ENCODE measurements at places on chromosomes 2 and 18.

DNA sequence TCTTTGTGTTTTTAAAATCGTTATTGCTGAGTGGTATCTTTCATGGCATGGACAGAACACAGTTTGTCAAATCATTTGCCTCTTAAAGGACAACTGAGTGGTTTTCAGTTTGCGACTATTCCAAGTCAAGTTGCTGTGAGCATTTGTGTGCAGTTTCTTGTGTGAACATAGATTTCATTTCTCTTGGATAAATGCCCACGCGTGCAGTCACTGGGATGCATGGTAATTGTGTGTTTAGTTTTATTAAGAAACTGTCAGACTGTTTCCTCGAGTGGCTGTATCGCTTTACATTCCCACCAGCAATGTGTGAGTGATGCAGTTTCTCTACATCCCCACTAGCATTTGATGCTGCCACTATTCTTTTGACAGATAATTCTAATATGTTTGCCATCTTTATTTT lies 154.0 kb upstream of the ARL4C start:
- DNase-seq: no peak

- DNase-seq: no peak
These were observed 172.4 kb upstream of the HS6ST1 start for GRCh38 chr2:128490881-128491691.

GRCh38 chr2:98294711-98295110 lies 51.5 kb upstream of the CNGA3 start:
- no peak for DNase-seq

- DNase-seq: no peak
These were observed 47.8 kb upstream of the CREB1 start for GRCh38 chr2:207481924-207482323.

GRCh38 chr2:192150166-192150565 lies 44.6 kb downstream of the TMEFF2 start:
- no peak for DNase-seq

- no peak for DNase-seq
These were observed 130.6 kb downstream of the SPOPL start for GRCh38 chr2:138632066-138632620.

DNA sequence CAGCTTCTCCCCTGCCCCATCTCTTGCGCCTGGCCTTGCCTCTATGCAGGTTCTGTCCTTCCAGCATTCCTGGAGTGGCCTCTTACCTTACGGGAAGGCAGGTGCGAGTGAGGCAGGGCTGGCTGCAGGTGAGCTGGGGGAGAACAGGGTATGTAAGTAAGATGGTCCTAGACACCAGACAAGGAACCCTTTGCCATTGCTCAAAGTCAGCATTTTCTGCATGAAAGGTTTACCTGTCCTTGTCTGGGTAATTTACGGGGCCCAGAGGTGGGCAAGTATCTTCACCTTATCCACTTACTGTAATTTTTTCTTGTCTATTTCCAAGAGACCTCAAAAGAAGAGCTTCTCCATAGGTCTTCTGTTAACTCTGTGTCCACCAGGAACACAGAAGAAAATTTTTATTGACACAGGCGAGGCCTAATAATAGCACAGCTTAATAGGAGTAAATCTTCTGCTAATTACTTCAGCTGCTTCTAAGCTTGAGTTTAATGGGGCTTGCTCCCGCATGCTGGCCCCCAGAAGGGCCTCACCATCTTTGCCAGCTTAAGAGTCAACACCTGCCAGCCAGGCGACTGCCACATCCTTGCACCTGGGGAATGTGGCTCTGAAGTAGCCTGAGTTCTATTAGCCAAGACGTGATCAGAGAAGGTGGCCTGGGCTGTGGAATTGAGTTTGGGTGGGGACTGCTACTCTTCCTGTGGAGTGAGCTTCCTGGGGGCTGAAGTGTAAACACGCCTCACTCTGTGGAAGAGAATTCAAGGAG lies 27.1 kb downstream of the PCARE start:
- DNase-seq: no peak

GRCh38 chr2:199431746-199432213 lies 26.0 kb downstream of the SATB2 start:
- DNase-seq: peak; percentile 49

GRCh38 chr2:132690664-132691303 lies 20.8 kb upstream of the LYPD1 start:
- no peak for DNase-seq

GRCh38 chr2:237478095-237478494 lies 9.0 kb upstream of the MLPH start:
- no peak for DNase-seq

- no peak for DNase-seq
These were observed 114.2 kb downstream of the SEPTIN10 start for GRCh38 chr2:109499566-109499965.

DNA sequence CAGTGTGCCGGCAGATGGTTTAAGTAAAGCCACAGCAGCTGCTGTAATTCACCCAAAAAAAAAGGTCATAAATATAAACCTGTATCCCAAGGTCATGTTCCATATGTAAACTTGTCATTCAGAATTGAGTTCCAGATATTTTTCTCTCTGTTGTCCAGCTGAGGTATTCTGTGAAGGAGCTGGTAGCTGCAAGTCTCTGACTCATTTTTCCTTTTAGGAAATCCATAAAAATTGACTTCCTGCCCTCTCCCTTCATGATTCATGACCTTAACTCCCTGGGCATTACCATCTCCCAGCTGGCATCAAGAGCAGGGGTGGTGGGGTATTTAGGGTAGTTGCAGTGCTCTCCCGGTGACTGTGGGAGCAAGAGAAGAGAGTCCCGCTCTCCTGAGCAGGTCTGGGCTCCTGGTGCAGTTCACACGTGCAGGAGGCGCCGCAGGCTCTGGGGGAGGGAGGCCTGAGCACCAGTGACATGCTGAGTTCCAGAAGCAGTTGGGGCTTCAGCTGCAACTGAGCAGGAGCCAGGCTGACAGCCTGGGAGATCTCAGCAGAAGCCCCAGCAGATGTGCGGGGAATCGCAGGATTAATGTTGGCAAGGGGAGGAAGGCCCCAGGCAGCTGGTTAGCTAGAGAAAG lies 192.6 kb downstream of the MGAT5 start:
- no peak for DNase-seq

- DNase-seq: no peak
These were observed 226.8 kb downstream of the LDLRAD4 start for GRCh38 chr18:13445241-13445897.

GRCh38 chr18:27004056-27004829 lies 138.7 kb upstream of the AQP4 start:
- DNase-seq: no peak

GRCh38 chr2:12817870-12818269 lies 101.1 kb downstream of the TRIB2 start:
- no peak for DNase-seq

GRCh38 chr18:39693359-39693758 lies 2127.8 kb upstream of the CELF4 start:
- no peak for DNase-seq

DNA sequence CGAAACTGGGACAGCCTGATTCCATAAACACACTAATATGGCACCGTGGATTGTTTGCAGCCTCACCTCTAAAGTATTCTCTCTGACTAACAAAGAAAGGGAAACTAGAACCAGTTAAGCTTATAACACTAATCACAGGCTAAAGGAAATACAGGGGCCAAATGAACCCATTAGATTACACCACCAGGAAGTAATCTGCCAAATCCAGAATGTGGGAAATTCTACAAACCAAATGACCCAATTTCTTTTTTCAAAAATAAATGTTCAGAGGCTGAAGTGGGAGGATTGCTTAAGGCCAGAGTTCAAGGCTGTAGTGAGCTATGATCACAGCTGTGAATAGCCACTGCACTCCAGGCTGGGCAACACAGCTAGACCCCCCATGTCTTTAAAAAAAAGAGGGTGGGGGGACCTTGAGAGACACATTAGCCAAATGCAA lies 1.5 kb upstream of the MPPE1 start:
- no peak for DNase-seq

Measured in iPS-NIHi11 (cell line).